ENCODE measurements at places on chromosomes 5 and 9.

DNA sequence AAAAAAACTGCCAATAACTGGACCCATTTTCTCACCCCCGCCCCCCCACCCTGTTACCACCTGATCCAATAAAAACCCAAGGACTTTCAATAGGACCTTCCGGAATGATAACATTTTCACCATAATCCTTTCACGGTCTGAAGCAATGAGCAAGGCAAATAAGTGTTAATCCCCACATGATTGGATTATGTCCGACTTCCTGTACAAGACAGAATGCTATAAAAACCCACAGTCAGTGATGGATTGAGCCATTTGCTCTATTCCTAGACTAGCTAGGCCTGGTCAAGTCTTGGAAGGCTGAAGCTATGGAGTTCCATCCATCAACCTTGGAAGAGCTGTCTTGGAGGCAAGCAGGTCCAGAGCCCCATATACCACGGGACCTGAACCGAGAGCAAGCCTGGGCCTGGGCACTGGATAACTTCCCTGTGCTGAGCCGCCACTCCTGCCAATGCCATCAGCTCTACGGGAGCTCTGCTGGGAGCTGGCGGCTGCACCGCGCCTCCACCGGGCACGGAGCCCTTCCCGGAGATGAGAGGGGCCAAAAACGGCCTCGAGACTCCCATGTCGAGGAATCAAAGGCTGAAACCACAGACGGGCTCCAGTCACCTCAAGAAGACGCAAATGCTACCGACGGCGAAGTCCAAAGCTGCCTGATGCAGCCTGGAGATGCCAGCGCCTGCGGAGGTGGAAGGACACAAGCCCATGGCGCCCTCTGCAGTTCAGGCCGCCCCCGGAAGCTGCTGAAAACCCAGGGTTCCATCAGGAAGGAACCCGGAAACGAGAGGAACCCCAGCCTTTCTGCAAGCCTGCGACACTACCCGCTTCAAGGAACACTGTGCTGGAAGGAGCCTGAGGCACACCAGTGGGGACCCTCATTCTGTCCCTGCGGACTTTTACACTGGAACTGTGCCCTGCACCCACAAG, 69.2 kb downstream of the ANXA2R start:
- no peak for DNase-seq

- peak; percentile 61 for DNase-seq
Measured at GRCh38 chr5:98905857-98906688, 22.7 kb downstream of the CHD1 start.

DNA sequence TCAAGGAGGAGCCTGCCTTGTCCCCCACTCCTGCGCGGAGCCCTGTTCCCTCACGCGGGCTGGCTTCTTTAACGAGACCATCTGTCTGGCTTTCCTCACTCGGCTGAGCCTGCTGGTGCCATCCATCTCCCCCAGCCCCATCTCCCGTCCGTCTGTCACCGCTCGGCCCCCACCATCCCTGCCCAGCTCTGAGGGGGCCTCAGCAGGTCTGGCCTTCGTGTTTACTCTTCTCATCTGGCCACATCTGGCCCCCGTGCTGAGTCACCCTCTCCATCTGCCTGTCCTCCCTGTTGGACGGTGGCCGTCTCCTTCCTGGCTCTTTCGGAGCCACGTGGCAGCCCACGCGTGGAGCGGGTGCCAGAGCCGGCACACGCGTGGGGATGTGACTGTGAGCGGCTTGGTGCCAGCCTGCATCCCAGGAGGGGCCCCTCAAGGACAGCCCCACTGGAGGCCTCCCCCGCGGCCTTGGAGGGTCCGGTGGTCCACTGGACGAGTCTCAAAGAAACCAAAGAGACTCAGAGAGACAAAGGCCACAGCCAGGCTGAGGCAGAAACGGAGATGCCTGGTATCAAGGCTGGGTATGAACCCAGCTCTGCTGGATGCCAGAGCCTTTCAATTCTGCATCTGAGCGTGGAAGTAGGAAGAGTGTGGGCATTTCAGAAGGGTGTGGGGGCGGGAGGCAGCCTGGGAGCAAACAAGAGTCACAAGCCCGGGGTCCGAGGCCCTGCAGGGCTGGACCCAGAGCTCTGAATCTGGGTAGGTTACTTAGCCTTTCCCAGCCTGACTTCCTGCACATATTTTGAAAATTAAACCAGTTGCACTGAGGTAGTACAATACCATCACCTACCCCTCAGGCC, 76.7 kb upstream of the UNC5A start:
- no peak for DNase-seq

GRCh38 chr9:12876872-12877271, 102.1 kb downstream of the LURAP1L start:
- DNase-seq = no peak

- no peak for DNase-seq
Measured at GRCh38 chr5:140182803-140183367, 7.9 kb downstream of the CYSTM1 start.

GRCh38 chr9:119360237-119360636, 9.0 kb downstream of the BRINP1 start:
- DNase-seq = no peak

GRCh38 chr5:84218546-84218945, 166.1 kb downstream of the EDIL3 start:
- no peak for DNase-seq

GRCh38 chr9:74496819-74497747, at the start of gene RORB:
RORB (plus strand) TSS chr9:74497335; CDS start chr9:74497977, 642 bp downstream.
- peak; percentile 42 for DNase-seq

- DNase-seq = no peak
Measured at GRCh38 chr5:100838048-100838473, 65.0 kb downstream of the ST8SIA4 start.

DNA sequence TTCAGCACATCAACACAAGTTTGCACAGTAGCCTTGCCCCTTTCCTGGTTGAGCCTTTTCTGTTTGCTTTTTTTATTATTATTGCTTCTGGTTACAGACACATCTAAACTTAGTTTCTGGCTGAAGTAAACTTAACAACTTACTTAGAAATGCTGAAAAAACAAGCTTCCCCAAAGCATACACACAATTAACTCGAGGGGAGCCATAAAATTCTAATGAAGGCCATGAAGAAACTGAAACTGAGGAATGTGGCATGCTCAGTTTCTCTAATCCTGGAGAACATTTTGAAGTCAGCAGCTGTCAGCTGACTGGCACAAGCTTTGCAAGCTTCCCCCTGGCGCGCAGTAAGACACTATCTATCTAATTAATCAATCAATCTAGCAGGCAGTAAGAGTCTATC, 3.7 kb downstream of the MYO10 start:
- no peak for DNase-seq

GRCh38 chr5:172597755-172598155, 43.3 kb upstream of the NEURL1B start:
- DNase-seq = no peak

DNA sequence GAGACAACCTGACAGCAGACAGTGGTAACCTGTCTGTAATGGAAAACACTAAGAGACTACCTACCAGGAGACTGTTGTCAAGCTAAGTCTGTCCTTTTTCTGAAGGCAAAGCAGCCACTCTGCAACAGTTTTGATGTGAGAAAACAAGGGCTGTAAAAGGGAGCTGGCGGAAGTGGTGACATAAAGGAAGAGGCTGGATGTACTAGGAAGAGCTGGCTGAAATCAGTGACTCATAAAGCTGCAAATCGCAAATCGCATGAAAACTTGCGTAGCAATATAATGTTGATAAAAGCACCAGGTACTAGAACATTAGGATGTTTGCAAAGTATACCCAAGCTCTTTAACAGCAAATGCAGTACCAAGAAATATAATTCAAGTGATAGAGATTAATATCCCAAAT, 1.4 kb downstream of the NSUN2 start:
- no peak for DNase-seq

GRCh38 chr5:113031104-113031503, 54.5 kb downstream of the DCP2 start:
- no peak for DNase-seq

GRCh38 chr5:132546108-132546507, 2.8 kb upstream of the IL5 start:
- DNase-seq = no peak

- no peak for DNase-seq
Measured at GRCh38 chr9:79829566-79830302, 258.0 kb downstream of the TLE4 start.

DNA sequence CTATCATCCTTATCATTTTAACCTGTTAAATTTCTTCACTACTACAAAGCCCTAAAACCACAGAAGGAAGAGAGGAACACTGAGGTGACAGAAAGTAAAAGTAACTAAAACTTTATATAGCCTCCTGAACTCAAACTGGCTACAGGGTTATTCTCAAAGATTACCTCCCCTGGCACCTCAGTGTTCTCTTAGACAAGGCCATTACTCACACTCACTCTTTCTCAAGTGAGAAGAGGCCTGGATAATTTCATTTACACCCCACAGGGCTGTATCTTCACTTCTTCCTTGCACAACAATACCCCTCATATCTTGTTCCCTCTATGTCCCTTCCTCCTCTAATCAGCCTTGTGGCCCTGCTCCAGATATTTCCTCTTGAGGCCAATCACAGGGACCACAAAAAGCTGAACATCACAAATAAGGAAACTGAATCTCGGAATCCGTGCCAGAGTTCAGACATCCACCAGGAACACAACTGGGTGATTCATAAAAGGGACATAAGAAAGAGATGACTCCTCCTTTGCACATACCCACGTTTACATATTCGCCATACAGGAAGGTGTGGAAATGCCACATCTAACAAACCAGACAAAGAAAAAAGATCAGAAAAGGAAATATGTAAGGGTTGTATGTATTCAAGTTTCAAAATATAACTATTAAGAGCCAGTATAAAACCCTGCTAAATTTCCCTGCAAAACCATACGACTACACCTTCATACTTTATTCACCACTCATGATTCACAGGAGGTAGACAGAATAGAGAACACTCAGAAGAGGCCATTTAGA, 1.7 kb upstream of the KLHL3 start:
- DNase-seq = peak; percentile 87

GRCh38 chr9:4689021-4689420, 9.7 kb downstream of the CDC37L1 start:
- no peak for DNase-seq

- no peak for DNase-seq
Measured at GRCh38 chr5:65821966-65822365, 100.0 kb downstream of the NLN start.

GRCh38 chr9:133571896-133572595, 37.1 kb downstream of the FAM163B start:
- DNase-seq = no peak
